ENCODE measurements at places on chromosomes 2 and 18. TPM values are rescaled to one million over a fixed set of nuclear protein-coding genes. Genes with fewer than 3 reads are reported as not detected.

DNA sequence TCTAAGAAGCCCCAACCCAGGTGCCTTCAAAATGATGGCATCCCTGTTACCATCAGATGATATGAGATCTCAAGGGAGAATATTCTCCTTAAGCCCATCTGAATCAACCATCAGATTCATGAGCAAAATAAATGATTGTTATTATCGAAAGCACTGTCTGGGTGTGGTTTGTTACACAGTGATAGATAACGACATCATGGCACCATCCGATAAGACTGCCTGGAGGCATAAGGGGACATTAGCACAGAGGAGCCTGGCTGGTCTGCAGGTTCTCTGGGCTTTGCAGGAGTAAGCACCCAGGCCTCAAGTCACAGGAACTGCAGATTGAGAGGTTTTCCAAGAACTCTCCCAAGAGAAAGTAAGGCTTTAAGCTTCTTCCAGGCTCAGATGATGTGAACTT lies 15.6 kb downstream of the BMP10 start:
- DNase-seq, result no peak

DNA sequence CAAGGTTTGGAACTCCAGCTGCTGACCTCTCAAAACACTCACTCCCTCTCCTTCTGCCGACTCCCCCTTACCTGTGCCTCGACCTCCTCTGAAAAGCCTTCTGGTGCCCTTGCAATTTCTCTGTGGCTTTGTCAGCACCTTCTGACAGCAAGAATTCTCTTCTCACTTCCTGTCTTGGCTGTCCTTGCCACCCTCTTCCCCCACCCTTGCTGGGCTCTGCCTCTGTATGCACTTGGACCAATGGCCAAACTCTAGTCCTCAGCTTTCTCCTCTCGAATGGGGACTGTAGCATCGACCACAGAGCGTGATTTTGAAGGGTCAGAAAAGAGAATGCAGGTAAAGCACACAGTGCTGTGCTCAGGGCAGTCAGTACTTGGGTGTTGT lies 99.0 kb downstream of the HS1BP3 start:
- DNase-seq, result no peak

The ACVR1 gene
- total RNA-seq, result 9.9 TPM

The KIAA2012 gene
- total RNA-seq, result not detected

The OR6B2 gene
- not detected for total RNA-seq

- no peak for DNase-seq
Observed at GRCh38 chr2:59034837-59035236, 793.7 kb upstream of the FANCL start.

DNA sequence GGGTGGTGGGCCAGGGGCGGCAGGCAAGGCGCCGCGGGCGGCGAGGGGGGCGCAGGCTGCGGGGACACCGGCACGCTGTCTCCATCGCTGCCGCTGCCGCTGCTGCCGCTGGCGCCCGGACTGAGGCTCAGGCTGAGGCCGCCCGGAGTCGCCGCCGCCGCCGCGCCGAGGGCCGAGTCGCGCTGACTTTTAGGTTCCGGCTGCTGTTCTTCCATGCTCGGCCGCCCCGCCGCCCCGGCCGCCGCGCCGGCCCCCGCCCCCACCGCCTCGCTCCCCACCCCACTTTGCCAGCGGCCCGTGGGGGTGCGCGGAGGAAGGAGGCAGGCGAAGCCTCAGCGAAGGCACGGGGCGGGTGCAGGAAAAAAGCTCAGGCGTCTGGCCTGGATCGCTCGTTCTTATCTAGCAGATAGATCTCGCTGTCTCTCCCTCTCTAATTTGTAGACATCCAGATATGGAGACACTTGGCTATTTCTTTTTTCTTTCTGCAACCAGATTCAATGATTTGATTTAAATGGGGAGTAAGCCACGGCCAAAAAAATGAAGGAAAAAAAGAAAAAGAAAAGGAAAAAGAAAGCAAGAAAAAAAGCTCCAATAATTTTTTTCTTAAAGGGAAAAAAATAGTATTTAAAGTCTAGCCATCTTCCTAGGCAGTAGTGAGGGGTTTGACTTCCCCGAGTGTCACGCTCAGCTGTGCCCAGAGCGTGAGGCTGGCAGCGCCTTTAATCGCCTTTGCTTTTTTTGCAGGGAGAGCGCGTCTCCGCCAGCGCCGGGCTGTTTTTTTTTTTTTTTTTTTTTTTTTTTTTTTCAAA lies at the start of gene EN1:
TSS of gene EN1 (minus strand) at position 696 of the 809 bp plus-strand sequence. CDS start at position 215, 481 bp downstream.
- DNase-seq, result no peak

- DNase-seq, result no peak
Observed at GRCh38 chr2:180933332-180933731, 47.1 kb upstream of the UBE2E3 start.

DNA sequence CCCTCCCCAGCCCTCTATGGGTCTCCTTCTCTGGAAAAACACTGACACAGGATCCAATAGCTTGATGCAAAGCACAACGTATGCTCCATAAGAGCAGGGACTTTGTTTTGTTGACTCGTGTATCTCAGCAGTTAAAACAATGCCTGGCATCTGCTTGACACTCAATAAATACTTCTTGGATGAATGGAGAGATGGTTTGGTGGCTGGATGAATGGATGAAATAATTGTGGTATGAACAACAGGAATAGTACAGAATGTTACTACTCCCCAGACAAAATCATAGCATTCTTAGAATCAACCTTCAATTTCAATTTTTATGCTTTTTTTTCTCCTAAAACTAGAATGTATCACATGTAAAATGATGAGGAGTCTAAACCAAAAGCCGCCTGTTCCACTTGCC lies 57.4 kb downstream of the KCNE4 start:
- DNase-seq, result no peak

- no peak for DNase-seq
Observed at GRCh38 chr18:59478591-59478990, 119.5 kb upstream of the LMAN1 start.

The YPEL5 gene
- total RNA-seq, result 71.2 TPM

GRCh38 chr2:92073036-92073814 lies 2798.0 kb upstream of the TEKT4 start:
- no peak for DNase-seq

GRCh38 chr18:57555134-57555533 lies 31.4 kb downstream of the FECH start:
- no peak for DNase-seq

The IL36RN gene
- not detected for total RNA-seq

DNA sequence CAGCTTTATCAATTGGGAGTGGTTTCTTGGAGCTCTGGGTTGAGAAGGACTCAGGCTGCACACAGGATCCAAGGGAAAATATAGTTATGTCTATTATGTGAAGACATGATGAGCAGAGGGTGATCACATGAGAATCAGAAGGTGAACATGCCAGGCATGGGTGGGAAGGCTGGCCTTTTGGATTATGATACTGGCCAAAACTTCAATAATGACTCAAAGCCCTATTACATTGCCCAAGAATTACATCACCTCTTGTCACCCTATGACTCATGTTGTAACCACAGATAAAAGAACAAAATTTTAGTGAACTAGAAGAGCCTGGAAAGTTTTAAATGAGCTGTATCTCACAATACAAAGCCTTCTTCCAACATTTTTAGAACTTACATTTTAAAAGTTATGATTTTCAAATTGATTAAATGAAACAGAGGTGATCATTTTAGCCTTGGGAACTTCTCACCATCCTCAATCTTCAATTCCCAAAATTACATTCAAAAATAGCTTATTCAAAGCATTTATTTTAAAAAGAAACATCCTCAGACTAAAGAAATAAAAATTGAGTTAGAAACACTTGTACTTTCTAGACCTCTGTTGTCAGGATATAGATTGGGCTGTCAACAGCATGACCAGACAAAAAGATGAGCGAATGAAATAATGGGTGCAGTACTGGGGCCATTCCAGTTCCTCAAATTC lies 428.3 kb downstream of the MBD2 start:
- DNase-seq, result no peak

DNA sequence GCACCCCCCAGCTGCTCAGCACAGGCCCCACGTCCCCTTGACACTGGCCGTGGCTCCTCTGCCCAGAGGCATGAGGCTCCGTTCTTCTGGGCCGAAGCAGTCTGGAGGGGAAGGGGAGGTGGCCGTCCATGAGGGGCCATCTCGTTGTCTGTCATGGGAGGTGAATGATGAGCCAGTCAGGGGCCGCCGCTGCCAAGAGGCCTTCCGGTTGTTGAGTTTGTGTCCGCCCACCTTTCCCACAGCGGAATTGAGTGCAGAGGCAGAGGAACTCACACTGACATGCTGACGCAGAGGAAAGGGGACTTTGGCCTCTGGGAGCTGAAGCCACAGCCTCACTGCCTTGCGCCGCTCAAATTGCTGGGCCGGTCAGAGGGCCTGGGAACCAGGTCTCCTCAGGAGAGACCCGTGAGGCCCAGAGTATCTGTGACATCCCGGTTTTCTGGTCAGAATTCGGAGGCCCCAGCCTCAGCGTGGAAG lies 268.4 kb downstream of the ATAD2B start:
- peak; percentile 67 for DNase-seq

DNA sequence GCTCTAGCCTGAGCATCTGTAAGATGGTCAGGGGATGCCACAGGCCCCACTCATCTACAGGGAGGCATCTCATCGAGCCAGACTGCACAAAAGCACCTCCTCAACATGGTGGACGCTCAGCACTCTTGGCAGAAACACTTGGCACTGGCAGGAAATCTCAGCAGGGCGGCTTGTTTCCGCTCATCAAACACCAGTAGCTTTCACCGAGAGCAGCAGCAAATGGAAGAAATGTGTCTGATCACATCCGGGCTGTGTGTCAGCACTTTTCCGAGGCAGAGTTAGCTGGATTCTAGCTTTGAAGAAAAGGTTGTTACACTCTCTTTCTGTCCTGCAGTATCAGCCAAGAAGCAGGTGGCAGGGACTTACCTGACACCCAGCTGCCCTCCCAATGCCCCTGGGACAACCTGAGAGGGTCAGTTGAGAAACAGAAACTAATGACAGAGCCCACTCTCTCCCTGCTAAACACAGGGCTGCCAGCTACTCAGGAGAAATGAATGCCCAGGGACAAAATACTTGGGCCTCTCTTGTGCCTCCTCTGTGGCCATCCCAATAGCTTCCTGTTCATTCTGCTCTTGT lies 68.9 kb upstream of the FZD7 start:
- no peak for DNase-seq

- no peak for DNase-seq
Observed at GRCh38 chr2:121197369-121198091, 87.5 kb downstream of the TFCP2L1 start.

The ARHGAP28 gene
- total RNA-seq, result 2.3 TPM

DNA sequence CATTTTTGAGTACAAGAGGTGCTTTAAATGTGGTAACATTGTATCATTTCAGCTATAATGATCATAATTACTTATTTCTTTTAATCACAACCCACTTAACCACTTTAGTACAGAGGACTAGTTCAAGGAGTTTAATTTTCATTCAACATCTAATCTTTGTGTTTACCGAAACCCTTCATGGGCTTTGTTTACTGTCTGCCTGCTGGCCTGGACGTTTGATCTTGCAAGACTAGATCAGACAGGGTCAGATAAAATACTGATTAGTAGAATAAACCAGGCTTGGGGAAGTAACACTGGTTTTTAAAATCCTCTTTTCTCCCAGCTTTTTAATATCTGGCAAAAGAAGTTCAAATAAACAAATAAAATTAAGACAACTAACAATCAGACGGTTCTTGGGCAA lies 93.6 kb downstream of the SATB2 start:
- DNase-seq, result no peak

The MYCN gene
- 3.2 TPM for total RNA-seq

The EGR4 gene
- total RNA-seq, result not detected

DNA sequence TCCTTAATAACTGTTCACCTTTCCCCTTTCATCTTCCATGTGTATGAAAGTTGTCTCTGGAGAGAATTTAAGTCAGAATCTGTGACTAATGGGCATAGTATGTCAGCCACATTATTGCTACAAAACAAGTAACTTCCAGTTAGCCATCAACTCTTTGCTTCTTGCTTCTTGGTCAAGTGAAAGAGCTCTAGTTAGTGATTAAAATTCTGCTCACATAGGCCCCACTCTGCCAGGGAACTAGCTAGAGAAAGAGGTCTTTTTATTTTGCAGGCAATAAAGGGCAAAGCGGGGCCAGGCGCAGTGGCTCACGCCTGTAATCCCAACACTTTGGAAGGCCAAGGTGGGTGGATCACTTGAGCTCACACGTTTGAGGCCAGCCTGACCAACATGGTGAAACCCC lies 64.6 kb downstream of the COLEC12 start:
- DNase-seq, result no peak

- no peak for DNase-seq
Observed at GRCh38 chr2:11877764-11878163, 131.3 kb downstream of the LPIN1 start.

- no peak for DNase-seq
Observed at GRCh38 chr2:168718622-168719021, 83.8 kb upstream of the NOSTRIN start.

DNA sequence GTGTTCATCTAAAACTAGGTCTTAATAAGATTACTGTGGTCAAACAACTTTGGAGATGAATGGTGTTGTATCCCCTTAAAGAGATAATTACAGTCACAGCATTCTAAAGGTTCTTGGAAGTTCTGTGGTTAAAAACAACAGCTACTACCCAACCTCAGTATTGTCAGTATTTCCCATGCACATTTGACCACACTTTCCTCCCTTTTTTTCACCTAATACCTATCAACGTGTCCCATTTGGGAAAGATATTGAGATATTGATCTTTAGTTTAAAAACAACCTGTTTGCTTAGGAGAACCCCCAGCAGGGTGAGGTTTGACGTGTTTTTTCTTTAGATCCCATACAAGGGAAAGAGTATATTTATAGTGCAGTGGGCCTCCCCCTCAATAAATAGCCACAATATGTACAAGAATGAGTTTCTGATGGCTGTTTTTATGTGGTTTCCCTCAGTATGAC lies 65.6 kb downstream of the WDR7 start:
- no peak for DNase-seq

The KCNK3 gene
- total RNA-seq, result not detected

The SCG2 gene
- total RNA-seq, result not detected

GRCh38 chr2:121944072-121944831 lies 188.8 kb downstream of the TSN start:
- DNase-seq, result peak; percentile 5

The TEKT4 gene
- total RNA-seq, result not detected

The TLX2 gene
- not detected for total RNA-seq

- DNase-seq, result no peak
Observed at GRCh38 chr2:168915441-168916330, 14.6 kb downstream of the G6PC2 start.

GRCh38 chr2:18445433-18446320 lies 114.8 kb downstream of the RDH14 start:
- DNase-seq, result no peak
